ENCODE measurements at places on chromosomes 4 and X. TPM values are rescaled to one million over a fixed set of nuclear protein-coding genes. Genes with fewer than 3 reads are reported as not detected.
A peak's percentile ranks its signal among the peaks of the same experiment; 100 is the strongest.

GRCh38 chr4:10123227-10124101 is 6.9 kb upstream of the WDR1 start:
- DNase-seq, result peak; percentile 42

DNA sequence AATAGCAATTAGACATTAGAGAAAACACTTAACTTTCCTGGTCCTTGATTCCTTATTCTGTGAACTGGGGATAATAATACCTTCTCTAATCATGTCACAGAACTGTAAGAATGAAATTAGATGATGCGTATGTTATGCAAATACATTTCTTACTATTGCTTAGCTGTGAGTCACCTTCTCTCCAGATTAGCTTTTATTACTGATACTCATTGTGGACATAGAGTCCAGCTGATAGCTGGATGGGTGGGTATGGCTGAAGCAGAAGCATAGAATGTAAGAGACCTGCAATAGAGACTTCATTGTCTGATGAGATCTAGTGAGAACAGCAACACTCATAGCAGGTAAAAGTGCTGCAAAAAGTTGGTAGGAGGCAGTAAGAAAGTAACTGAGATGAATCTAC is 437.2 kb upstream of the ZFP42 start:
- DNase-seq, result no peak

DNA sequence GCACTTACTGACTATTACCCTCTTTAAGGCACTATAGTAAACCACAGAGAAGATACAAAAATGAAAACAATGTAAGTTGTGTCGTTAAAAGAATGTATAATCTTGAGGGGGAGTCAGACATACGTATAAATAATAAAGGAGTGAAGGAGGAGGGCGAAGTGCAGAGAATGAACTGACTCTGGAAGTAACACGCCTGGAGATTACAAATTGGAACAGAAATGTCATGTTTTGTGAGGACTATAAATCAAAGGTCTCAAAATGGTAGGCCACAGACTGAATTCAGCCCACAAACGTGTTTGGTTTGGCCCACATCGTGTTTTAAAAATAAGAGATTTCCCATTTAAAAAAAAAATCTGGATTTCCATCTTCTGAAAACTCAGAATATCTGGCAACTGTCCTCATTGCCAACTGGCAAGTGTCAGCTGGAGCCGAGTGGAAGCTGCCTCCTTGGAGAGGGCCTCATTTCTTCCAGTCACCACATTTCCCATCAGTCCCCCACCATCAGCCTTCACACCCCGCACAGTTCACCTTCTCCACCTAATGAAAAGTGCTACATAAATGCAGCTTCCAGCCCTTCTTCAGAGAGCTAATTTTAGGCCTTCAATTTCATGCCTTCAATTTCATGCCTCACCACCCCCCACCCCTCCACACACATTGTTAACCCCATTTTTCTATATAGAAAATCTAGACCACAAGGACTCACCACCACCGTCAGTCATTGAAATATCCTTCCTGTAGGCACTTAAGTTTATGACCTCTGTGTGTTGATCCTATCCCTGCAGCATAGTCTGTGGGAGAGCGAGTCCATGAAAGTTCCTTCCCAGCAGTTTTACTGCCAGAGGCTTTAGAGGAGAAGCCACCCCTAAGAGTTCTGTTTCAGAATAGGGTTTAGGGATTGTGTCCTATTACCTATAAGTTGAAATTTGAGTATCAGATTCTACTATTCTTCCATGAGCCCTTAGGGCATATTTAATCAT is 32.0 kb upstream of the COL25A1 start:
- DNase-seq, result no peak

MAGEH1 gene
- 35.3 TPM for total RNA-seq

AMER1 gene
- 4.7 TPM for total RNA-seq

GRID2 gene
- total RNA-seq, result 1.4 TPM

SCML2 gene
- 7.4 TPM for total RNA-seq

DKK2 gene
- 42.9 TPM for total RNA-seq

RASSF6 gene
- 0.89 TPM for total RNA-seq

PLP1 gene
- 57.5 TPM for total RNA-seq
